Fibroblast of skin of scalp (primary cell): ENCODE measurements at places on chromosomes 3 and 15.

GRCh38 chr3:112338021-112338726 is 5.2 kb downstream of the CD200 start:
- DNase-seq = no peak

DNA sequence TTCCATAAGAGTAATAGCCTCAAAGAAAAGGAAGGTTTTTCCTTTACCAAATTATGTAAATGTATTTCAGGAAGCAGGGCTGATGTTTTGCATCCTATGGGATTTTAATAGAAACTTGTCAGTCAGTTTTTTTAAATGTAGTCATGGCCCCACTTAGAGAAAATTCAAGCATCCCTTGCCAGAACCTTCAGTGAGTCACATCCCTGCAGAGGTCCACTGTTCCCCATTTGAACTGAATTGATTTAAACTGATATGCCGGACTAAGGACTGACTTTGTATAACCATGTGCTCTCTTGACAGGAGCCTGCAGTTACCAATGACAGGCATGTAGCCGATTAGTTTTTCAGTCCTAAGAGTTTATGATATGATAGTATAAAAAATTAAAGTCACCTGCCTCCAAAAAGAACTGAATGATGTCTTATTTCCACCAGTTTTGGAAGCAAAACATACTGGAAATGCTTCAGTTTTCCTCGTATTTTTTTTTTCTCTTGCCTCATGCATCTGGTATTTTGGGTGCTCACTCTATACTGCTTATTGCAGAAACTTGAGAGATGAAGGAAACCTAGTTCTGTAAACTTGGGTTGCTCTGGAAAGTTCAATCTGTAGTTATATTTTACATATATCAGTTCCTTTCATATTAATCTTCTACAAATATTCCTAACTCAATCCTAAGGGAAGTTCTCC is 30.7 kb downstream of the LRTM1 start:
- DNase-seq = peak; percentile 79

DNA sequence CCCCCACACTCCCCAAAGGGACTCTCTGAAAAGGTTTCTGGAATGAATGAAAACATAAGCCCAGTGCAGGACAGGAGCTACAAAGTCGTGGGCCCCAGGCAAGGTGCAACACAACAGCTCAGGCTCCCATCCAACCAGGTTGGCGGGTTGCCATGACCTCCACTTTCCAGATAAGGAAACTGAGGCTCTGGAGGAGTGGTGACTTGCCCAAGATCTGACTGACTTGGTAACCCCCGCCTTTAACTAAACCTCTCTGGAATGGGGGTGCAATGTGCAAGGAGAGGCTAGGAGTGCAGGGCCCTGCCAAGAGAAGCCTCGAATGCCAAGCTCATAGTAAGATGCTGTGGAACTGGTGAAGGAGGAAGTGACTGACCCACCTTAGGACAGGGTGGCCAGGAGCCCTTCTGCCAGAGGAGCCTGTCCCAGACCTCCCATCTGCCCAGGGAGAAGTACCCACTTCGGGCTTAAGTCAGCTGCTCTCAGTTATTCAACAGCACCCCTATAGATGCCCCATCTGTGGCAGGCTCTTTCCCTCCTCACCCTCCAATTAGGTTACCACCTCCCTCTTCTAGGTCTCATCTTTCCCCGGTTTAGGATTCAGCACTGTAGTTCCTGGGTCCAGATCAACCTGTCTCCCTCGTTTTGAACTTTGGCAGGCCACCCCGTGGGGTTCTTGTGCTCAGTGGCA is 553 bp upstream of the TNNC1 start:
- DNase-seq = no peak

GRCh38 chr3:190485830-190486532 is 27.9 kb upstream of the IL1RAP start:
- no peak for DNase-seq

DNA sequence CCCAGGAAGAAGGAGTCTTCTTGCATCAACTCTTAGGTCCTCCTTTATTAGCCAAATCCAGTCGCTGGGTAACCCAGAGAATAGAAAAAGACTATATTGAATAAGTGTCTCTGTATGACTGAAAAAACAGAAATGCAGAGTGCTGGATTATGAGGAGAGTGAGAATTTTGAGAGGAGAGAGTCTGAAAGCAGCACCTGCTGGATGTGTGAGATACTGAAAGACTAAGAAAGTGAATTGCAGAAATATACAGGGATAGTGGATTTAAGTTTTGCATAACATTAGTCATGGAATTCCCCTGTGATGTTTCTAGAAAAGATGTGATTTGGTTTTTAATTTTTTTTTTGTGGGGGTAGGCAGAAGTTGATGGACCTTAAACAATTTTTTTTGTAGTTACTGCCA is 296.5 kb downstream of the MECOM start:
- DNase-seq = no peak

DNA sequence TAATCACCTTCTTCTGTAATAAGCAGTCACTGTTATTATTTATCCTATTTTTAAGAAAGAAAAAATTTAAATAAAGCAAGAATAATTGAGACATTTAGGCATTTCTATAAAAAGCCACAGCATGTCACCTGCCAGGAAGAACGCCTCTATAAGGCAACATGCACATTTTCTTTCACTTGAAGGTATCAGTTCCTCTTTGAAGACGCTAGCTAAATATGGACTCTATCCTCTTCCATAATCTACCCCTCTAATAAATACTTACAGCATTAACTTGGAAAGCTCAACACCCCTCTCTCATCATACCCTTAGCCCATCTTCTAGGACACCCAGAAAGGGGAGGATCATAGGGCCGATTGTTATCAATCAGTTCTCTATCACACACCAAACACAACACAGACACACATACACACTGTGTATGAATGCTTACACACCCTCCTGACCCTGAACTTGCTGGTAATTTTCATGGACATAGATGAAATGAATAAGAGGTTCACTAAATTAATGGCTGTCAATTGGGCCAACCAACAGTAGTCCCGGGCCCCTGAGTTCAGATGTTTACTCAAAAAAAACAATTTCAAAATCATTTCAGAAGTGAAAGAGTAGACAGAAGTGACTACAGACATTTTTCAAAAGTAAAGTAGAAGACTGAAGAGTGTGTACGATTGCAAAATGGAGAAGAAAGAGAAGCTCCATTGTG is 102.5 kb downstream of the ZMAT3 start:
- no peak for DNase-seq

DNA sequence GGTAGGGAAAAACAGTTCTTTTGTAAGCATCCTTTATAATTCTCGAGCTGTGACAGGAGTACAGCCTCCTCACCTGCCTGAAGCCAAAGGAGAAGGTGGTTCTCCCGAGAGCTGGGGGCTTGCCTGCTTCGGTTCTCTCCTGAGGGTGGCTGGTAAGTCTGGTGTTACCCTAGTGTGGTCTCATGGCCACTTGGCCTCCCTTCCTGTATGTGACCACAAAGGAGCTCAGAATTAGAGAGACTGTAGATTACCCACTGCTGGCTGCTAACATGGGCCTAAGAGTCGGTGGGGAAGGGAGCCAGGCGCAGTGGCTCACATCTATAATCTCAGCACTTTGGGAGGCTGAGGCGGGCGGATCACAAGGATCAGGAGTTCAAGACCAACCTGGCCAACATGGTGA is 12.6 kb downstream of the PDHB start:
- no peak for DNase-seq

- DNase-seq = no peak
These were observed 7.3 kb upstream of the ISG20 start for GRCh38 chr15:88631464-88632028.

DNA sequence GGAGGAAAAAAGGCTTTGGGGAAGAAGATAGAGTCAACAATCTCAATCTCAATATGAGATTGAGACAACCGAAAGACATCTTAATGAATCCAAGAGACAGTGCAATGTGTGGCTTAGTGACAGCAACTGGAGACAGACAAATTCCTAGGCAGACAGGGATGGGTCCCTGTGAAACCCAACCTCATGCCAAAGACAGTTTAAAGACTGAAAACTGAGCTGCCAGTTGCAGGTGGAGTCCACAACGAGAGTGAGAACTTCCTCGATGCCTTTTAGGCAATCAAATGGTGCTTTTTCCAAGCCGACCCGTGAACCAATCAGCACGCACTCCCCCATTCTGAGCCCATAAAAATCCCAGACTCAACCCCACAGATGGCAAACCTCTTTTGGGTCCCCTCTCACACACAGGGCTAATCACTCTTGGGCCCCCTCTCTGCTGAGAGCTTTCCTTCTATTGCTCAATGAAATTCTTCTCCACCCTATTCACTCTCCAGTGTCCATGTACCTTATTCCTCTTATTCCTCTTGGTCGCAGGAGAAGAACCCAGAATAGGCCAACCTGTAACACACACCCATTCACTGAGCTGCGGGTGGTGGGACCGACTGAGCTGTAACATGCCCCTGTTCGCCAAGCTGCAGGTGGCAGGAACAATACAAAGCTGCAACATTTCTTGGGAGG is 34.8 kb downstream of the ZMAT3 start:
- DNase-seq = no peak

DNA sequence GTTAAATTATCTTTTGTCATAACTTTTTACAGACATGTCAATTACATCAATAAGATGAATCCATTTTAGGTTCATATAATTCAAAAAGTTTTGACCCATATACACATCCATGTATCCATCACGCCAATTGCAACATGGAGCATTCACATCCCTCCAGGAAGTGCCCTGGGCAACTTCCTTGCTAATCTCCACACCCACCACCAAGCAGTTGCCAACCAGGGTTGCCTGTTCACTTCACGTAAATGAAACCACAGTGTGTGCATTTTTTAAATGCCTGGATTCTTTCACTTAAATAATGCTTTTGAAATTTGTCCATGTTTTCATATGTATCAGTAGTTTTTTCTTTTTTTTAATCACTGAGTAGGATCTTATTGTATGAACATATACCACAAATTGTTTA is 40.7 kb upstream of the LYZL4 start:
- peak; percentile 13 for DNase-seq

DNA sequence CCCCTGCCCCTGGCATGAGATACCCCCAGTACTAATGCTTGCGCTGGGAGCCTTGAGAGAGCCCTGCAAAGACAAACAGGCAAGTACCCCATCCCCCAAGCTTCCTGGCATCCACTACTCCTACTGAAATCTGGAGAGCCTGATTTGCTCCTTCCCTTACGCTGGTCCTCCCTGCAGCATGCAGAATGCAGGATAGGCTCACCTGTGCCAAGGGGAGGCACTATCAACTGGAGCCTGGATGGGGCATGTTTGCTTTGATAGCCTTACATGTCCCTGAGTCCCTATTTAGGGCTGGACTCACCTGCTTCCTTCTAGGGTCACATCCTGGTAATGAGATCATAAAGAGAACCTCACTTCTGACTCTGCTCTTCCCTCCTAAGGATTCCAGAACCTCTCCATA is 42.9 kb downstream of the RAB11A start:
- no peak for DNase-seq

DNA sequence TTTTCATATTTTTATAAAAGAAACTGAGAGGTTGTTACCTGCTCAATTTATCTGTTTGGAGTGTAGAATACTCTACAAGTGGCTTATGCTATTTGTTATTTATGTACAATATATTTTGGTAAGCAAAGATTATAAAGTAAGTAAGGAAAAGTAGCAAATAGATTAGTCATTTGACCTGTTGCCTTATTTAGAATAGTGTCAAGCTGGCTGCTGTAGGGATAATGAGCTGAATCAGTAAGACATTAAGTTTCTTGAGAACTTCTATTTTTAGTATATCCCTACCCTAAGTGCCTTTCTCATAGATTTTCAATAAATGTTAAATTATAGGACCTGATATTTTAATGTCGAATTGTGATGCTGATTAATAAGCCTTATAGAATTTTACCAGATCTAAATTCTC is 37.2 kb downstream of the ECT2 start:
- DNase-seq = no peak

DNA sequence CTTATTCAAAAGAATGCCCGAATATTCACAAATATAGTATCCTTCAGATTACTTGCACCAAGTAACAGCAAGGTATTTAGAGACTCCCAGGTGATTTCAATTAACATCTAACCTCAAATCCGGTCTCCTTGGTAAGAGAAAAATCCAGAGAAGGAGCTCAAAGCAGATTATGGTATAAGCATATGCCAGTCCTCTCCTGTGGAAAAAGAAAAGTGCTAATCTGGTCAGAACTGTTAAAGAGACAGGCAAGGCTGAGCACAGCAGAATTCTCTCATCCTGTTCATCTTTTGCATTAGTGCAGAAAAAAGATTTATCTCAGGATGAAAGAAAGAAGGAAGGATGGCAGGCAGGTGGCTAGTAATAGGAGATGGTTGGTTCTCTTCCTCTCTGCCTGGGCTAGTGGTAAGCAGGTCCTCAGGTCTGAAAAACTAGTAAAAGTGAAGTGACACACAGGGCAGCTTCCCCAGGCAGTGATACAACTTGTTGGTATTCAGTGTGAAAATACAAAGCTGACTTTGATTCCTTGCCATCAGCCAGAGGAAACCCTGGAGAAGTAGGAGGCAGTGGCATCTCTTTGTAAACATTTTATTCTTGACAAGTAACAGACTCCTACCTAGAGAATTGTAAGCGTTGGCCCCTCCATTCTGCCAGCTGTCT is 14.2 kb downstream of the ATXN7 start:
- peak; percentile 43 for DNase-seq

GRCh38 chr3:126491221-126492013 is 15.7 kb upstream of the ZXDC start:
- DNase-seq = no peak

GRCh38 chr15:80461356-80462095 is 57.3 kb downstream of the ARNT2 start:
- DNase-seq = peak; percentile 66

- peak; percentile 54 for DNase-seq
These were observed 208.4 kb downstream of the TP63 start for GRCh38 chr3:189839576-189839975.

DNA sequence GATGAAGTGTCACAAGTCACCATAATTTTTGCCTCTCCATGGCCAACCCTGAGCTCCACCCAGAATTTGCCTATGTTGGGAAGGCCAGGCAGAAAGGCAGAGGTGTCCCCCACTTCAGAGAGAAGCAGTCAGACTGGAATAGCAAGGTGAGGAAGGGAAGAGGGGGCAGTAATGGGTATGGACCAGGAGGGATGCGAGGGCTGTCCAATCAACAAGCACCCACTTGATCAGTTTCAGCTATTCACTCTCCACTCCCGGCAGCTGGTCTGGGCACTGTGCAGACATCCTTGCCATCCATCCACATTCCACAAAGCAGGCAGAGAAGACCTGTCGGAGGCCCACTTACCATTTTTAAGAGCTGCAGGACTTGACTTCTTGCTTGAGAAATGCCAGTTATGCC is 43.5 kb upstream of the CTNNB1 start:
- DNase-seq = no peak

DNA sequence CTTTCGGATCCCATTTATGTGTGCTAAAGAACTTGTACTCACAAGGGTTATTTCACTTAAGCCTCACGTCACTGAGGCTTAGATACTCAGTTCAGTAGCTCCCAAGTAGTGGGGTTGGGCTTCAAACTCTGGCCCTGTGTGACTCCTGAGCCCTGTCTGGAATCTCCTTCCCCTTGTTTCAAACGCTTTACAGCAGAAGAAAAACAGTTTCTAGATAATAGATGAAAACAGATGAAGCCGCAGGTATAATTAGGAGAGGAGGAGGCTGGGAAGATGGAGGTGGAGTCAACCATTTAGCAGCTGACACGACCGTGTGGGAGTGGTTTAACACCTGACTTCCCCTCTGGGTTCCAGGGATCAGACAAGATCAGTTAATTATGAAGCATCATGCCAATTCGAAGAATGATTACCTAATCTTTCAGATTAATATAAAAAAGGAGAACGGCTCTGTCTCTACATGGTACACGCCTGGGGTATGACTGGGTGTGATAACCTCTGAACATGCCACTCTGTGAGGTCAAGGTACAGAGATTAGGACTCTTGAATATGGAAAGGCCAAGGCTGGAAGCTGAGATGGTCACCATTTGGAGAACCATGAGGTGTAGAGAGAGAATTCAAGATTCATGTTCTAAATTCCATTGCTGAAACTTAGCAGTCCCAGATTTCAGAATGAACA is 31.1 kb downstream of the TPM1 start:
- DNase-seq = peak; percentile 67

GRCh38 chr3:164408326-164408725 is 670.0 kb downstream of the SI start:
- DNase-seq = no peak
